Activated T-helper 9 cell treated with anti-CD3 and anti-CD28 coated beads, Interleukin-2, amount 50 U/mL, for 16 hours (primary cell): ENCODE measurements at places on chromosomes 2 and 18.
A peak's percentile ranks its signal among the peaks of the same experiment; 100 is the strongest.

GRCh38 chr18:48545757-48546321 is 7.0 kb downstream of the CTIF start:
- DNase-seq = no peak

GRCh38 chr2:42052702-42053481 is 5.1 kb downstream of the PKDCC start:
- no peak for DNase-seq

- no peak for DNase-seq
Observed at GRCh38 chr2:240872317-240873097, 3.9 kb downstream of the AGXT start.

GRCh38 chr18:23369266-23369665 is 83.8 kb upstream of the RIOK3 start:
- no peak for DNase-seq

DNA sequence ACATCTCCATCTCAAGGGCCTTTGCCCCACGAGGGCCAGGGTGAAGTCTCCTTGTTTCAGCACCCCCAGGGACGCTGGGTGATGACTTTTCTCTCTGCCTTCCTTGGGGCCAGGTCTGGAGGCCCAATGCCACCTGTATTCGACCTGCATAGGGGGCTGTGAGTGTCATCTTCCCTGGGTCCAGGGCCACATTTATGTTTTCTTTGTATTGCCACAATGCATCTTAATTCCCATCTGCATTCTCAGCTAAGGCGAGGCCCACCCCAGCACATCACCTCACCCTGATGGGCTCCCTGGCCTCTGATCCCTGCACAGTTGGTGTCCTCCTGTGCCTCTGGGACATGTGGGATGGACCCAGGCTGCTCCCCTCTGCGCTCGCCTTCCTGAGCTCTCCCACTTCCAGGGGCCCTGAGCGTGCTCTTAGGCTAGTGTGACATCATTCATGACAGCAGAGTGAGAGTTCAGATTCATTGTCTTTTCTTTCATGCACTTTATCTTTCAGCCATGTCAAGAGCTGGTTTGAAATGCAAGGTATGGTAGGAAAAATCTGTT is 122.0 kb upstream of the COPS8 start:
- DNase-seq = no peak

GRCh38 chr2:33763671-33764310 is 164.7 kb upstream of the FAM98A start:
- no peak for DNase-seq

DNA sequence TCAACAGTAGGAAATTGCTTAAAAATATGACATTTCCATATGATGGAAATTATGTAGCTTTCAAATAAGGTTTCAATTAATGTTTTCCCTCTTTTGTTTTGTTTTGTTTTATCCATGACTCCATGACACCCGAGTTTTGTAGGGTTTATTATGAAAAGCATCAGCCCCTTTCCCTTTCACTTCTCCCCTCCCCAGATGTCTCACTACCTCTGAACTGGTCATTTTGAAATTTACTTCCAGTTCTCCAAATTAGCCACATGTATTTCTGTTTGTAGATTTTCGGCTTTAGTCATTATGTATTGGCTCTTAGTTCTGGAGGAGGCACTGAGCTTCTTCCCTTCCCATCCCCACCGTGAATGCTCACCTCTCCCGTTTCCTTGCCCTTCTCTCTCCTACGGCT is 18.6 kb upstream of the VPS4B start:
- DNase-seq = no peak

- DNase-seq = no peak
Observed at GRCh38 chr18:79446931-79447330, 51.2 kb downstream of the NFATC1 start.

DNA sequence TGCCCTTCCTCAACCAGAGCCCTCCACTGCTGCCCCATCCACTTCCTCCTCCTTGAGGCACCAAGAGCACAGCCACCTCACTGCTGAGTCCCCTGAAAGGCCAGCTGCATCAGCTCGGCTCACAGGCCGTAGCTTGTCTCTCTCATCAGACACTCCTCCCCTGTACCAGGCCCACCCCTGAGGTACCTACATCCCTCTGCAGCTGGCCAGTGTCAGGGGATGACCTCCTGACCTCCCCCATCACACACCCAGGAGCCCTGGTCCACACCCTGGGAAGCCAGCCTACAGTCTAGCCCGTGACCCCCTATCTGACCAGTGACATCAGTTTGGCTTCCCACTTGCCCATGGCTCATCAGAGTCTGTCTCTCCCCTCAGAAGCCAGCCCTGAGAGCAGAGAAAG is 205.6 kb downstream of the TNS1 start:
- DNase-seq = no peak

- no peak for DNase-seq
Observed at GRCh38 chr2:179044500-179044899, 5.4 kb downstream of the CCDC141 start.

DNA sequence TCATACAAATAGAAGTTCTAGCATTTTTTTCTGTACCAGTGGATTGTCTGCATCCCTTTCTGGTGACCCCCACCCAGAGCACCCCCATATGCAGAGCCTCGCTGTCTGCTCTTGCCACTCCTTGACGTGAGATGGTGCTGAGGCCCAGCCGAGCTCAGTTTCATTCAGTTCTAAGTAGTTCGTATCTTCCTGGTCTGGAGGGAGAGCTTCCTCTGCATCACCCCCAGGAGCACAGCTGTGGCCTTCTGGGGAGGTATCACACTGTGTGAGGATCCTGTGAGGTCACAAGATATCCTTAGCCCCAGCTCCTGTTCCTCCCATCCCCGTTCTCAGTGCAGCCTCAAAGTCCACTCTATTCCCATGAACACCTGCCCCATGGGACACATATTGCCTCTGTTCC is 132.7 kb downstream of the PTGR3 start:
- DNase-seq = no peak

DNA sequence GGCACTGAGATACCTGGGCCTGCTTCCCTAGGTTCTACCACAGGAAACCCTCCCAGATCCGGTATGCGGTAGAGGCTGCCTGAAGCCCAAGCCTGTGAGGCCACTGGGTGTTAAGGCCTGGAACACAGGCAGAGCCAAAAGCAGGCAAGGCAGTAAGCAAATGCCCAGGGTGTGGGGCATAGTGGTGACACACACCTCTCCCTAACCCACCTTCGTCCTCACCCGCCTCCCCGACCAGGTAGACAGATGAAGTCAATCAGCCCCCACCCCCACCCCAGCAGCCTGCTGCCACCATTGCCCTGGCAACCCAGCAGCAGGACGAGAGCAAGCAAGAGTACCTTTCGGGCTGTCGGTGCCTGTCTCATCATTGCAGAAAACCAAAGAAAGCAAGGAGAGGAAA is 6.1 kb downstream of the DCTN1 start:
- no peak for DNase-seq

GRCh38 chr2:129747500-129748125 is 231.9 kb upstream of the RAB6C start:
- DNase-seq = no peak

GRCh38 chr18:34493099-34493544 is 217.0 kb upstream of the DTNA start:
- no peak for DNase-seq

DNA sequence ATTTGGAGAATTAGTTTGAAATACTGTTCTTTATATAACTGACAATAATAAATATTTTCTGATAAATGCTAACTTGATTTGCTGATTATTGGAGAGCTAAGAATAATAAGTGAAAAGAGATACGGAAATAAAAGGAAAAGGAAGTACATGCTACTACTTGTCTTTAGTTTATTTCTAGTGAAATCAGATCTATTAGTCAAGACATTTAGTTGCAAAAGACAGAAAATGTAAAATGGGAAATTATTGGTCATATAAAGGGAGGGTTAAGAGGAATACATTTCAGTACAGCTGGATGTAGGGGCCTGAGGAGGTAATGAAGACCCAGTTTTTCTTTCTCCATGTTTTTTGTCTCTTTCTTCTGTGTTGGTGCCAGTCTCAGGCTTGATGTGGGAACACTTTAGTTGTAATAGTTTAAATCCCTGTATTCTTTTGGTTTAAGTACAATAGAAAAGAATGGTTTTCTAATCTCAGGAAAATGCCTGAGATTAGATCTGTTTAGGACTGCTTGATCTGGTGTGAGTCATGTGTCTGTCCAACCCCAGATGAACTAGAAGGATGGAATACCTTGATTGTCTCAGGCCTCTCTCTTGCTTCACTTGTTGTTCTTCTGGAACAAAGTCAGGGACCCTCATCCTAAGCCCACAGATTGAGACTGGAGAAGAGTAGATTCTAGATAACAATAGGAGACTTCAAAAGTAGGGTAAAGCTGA is 58.0 kb downstream of the PLCL1 start:
- no peak for DNase-seq

GRCh38 chr2:227320305-227321094 is 4.6 kb upstream of the MFF start:
- no peak for DNase-seq

GRCh38 chr18:76346490-76347130 is 148.4 kb downstream of the ZNF516 start:
- no peak for DNase-seq

DNA sequence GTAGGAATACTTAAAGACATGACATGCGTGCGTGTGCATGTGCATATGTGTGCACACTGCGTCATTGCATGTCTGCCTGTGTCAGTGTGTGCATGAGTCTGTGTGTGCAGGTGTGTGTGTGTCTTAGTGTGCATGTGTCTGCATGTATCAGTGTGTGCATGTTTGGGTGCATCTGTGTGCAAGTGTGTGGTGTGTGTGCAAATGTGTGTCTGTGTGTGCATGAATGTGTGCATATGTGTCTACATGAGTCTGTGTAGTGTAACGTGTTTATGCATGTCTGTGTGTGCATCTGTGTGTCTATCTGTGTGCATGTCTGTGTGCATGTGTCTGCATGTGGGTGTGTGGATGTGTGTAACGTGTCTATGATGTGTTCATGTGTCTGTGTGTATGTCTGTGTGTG is 30.5 kb downstream of the KCNG2 start:
- DNase-seq = no peak

DNA sequence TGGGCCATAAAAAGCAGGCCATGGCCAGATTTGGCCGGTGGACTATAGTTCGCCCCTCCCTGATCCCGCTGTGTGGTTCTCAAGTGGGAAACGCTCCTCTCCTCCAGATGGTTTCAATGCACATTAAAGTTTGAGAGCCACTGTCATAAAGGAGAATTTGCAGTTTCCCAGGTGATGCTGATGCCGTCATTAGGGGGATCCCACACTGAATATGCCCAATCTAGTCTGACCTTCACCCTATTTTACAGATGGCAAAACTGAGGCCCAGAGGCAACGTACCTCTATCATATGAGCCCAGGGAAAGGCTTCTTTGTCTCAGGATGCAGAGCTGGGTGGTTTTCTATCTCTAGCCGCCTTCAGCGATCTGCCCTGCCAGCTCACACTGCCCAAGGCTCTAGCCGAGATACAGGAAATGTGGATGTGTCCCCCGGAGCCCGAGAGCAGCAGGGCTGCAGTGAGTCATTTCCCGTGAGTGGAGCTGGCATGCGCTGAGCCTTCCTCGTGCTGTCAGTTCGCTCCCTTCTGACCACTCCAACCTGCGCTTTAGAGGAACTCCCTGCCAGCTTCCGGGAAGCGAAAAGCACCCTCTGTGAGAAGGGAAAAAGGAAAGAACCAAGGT is 116.2 kb downstream of the SMAD7 start:
- DNase-seq = peak; percentile 63

GRCh38 chr2:118464546-118465265 is 376.4 kb downstream of the INSIG2 start:
- no peak for DNase-seq

DNA sequence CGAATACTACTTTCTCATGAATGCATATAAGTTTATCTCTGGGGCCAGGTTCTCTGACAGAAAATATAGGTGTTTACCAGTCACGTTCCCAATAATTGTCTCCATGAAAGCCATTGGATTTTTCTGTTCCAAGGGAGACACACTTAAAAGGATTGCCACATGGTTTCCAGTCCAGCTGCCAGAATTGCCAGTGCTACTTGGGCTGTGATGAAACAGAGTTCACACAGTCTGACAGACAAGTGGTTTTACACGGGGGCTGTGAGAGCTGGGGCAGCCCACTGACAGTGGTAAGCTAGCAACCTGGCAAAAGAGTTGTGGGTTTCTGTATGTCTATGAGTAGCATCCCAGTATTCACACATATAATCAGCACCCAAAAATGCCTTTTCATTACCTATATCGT is 27.7 kb upstream of the ATRAID start:
- no peak for DNase-seq

- no peak for DNase-seq
Observed at GRCh38 chr2:150255528-150255927, 231.9 kb downstream of the RND3 start.

GRCh38 chr2:122136056-122136455 is 380.6 kb downstream of the TSN start:
- DNase-seq = no peak

- no peak for DNase-seq
Observed at GRCh38 chr2:37379881-37380296, 35.5 kb downstream of the QPCT start.

DNA sequence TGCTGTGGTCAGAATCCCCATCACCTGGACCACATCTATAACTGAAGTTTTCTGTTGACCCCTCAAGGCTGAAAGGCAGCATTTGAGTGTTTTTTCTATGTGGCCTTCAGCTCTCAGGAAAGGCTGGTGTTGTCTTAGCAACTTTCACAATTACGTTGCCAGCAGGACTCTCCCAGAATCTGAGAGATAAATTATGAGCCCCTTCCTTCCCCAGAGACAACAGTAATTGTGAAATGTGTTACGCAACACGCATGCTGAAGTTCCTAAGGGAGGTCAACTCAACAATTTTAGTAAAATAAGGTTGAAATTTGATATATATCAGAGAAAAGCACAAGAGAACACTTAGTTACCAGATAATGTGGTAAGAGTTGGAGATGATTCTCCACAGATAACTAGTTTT is 216.5 kb upstream of the SLC8A1 start:
- DNase-seq = no peak

- no peak for DNase-seq
Observed at GRCh38 chr2:20599001-20599600, 51.8 kb downstream of the HS1BP3 start.

- DNase-seq = no peak
Observed at GRCh38 chr2:100215371-100215770, 73.0 kb upstream of the AFF3 start.

- DNase-seq = no peak
Observed at GRCh38 chr18:63878925-63879324, 8.6 kb upstream of the SERPINB2 start.

DNA sequence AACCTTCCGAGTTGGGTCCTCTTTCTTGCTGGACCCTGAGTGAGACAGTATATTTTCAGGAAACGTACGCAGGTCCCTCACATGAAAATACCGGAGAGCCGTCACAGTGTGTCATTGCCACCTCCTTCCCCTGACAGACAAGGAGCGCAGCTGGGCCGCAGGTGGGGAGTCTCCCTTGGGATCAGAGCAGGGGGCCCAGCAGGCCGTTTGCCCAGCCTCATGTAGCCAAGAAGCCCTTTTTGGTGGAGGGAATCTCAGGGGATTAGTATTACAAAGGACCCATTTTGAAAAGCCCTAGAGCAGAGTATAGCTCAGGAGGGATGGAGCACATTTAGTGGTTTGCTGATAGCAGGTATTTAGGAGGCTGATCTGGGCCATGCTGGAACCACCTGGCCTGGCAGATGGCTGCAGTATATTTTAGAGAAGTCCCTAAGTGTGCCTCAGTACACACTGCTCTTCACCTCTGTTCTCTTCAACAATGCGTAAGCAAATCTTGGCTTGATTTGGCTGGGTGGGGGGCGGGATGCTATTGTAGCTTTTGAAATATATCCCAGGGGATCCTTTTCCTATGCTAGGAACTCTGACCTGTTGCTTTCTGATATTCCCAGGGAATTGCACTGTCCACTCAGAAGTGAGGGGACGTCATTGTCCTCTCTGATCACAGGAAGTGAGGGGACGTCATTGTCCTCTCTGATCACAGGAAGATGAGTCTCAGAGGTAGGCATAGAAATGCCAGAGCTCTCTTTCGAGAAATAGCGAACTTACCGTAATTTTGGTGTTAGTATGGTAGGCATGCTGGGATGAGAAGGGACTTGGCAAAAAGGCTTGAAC is 171.9 kb downstream of the HRH4 start:
- DNase-seq = no peak
